ENCODE measurements at places on chromosomes 4 and X.

DNA sequence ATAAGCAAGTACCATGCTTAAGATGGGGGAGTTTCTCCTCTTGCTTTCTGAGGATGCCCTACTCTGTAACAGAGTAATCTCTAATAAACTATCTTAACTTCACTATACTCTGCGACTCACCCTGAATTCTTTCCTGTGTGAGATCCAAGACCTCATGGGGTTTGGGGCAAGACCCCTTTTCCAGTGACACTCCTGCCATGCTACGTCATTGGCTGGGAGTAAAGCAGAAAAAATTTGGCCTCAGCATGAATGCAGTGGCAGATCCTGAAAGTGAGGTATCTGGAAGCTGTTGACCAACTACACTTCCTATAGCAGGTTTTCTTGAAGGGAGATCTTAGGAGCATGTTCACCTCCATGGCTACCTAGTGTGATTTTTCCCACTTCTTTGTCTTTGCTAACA is 109.1 kb upstream of the MED14 start:
- DNase-seq, result no peak

DNA sequence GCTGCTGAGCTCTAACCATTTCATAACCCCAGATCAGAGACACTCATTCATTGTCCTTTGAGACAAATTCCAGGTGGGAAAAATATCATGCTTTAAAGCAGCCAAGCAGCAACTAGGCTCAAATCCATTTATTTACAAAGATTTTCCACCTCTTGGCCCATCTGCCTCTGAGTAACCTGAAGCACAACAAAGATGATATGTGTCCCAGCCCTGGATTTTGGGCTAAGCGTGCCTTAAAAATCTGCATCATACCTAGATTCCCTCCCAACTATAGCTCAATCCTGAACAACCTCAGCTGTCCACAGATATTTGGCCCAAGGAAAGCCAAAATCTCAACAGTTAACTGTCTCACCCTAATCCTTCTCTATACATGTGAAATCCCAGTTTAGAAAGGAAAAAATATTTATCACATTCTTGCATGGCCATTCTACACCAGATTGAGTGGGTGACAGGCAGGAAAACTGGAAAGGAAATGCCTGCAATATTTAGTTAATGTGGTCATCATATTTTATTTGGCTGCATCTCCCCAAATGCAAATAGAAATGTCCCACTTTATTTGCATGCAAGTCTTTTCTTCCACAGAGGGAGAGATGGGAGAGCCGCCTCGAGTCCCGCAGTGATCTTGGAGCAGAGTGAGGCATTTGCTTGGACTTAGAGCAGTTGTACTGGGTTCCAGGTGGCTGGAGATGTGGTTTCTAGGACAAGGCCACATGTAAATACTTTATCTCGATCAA is 146.4 kb upstream of the EOLA2 start:
- no peak for DNase-seq

GRCh38 chr4:74365761-74366160 is 816 bp downstream of the EREG start:
- DNase-seq, result no peak

GRCh38 chr4:101993002-101993841 is 202.7 kb downstream of the BANK1 start:
- DNase-seq, result no peak

DNA sequence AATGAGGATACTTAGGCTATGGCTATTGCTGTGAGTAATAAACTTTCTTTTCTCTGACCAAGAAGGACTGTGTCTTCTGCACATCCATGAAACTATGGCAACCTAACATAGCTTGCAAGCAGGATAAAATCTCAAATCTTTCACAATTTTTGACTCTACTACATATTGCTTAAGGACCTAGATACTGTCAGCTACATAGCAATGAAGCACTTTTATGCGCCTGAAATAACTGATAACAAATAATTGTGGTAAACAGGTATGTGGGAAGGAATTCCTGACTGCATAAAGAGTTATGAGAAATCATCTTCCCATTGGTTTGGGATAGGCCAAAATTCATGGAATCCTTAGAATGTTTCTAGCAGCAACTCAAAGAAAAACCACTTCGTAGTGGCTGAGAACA is 41.2 kb upstream of the PDGFC start:
- DNase-seq, result no peak

DNA sequence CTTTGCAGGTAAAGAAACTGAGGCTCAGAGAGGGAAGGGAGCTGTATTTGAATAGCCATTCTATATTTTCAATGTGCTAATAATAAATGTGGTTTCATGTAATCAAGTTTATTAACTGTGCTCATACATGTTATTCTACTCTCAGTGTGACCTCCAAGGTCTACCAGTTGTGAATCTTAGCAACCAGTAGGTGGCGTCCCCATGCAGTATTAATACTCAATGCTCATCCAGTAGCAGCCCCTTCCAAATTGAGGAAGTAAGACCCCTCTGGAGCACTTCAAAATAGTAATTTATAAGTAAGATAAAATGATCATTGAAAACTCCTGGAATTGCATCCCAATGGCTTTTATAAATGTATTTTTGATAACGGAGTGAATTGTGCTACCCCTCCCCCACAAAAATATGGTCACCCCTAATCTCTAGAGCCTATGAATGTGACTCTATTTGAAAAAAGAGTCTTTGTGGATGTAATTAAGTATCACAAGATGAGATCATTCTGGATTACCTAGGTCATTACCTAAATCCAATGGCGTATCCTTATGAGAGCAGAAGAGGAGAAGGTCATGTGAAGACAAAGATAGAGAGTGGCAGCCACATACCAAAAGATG is 20.4 kb upstream of the SEPSECS start:
- no peak for DNase-seq

GRCh38 chr4:116229420-116229819 is 856.0 kb downstream of the TRAM1L1 start:
- no peak for DNase-seq

GRCh38 chr4:137367620-137368019 is 164.7 kb downstream of the PCDH18 start:
- DNase-seq, result no peak

GRCh38 chrX:13574600-13574999 is 5.2 kb downstream of the EGFL6 start:
- no peak for DNase-seq

DNA sequence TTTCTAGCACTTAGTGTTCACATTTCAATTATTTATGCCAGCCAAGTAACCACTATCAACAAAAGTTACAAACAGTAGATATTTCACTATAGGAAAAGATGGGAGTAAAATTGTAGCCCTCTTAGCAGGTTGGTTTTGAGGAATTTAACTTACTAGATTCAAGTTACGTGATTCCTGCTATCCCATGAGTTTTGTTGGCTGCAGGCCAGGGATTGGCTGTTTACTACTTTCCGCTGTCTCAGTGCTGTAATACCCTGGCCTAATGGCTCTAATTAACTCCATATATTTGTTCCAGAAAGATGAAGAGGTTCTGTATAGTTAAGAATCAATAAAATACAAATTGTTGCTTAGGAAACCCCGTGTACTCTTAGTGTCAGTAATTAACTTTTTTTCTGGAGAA is 55.5 kb upstream of the MAGED1 start:
- no peak for DNase-seq
